ENCODE measurements at places on chromosomes 13 and 19.

DNA sequence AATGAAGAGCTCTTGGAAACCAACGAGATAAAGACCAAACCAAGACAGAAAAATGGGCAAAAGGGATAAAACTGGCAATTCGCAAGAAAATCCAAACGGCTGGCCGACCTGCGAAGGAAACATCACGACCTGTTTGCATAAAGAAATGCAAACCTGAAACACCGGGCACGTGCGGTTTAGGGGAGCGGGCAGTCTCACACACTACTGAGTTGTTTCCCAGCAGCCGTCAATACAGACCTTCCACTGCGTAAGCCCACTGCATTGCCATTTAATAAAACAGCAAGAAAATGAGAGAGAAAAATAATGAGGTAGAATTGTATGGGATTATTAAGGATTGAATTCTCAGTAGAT lies 642 bp upstream of the PEG3 start:
- DNase-seq = no peak

DNA sequence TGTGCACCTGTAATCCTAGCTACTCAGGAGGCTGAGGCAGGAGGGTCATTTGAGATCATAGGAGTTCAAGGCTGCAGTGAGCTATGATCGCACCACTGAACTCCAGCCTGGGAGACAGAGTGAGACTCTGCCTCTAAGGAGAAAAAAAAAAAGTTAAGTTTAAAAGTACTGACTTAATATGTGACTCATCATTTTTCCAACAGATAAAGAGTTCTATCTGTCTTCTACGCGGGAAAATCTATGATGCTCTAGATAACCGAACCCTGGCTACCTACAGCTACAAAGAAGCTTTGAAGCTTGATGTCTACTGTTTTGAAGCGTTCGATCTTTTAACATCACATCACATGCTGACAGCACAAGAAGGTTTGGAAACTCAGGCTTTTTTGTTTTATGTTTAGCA lies 7.2 kb downstream of the CDC16 start:
- DNase-seq = no peak

DNA sequence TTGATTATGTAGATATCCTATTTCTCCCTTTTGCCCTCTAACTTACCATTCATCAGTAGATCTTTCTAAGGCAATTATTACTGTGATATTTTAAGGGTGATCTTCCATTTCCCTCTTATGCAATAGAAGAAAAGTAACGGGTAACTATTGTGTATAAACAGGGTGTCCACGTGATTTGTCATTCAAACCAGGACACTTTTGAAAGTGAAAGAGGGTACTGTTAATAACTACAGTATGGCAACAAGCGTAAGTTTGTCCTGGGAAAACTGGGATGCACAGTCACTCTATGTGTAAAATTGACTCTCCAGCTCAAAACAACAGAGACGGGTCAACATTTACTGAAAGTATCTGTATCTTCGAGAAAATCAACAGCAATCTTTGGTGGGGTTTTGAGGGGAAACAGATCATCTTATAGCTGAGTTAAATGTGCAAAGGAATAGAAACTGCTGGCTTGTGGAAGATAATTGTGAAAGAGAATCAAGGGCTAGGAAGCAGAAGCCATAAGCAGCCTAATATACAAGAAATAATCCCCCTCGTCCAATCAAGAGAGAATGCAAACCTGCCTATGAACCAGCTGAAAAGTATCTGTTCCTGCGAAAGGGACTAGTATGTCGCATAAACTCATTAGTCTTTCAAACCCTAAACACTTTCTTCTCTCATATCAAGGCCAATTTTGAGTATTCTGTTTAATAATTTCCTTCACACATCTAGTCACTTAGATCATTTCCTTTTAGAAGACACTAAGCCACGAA lies 126.7 kb downstream of the FOXO1 start:
- no peak for DNase-seq

DNA sequence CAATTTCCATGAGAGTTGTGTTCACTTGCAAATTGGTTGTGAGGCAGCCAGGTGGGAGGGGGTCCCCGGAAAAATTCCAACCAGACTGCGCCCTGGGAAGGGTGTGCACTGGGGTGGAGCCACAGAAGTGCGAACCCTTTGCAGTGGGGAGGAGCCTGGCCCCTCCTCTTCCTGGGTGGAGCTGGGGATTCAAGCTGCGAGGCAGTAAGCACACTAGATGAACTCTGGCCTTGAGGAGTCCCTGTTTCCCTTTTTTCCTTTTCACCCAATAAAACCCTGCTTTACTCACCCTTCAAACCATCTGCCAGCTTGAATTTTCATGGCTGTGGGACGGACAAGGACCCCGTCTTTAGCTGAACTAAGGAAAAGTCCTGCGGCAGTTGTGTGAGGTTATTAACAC lies 31.0 kb upstream of the MBNL2 start:
- DNase-seq = no peak

DNA sequence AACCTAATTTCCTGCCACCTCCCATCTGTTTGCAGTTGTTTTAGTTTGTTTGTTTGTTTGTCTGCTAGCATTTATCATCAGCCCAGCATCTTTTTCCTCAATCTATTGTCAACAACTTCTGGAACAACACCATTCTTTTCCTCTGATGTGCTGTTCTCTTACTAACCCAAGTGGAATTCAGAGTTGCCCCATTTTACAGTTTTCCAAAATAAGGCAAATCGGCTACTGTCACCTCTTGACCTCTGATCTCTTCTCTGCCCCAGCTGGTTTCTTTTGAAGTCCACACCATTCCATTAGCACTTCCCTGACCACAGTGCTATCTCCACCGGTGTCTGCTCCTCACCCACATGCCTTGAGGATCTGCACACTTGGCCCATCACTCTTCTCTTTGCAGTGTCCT lies 102.4 kb downstream of the EFNB2 start:
- no peak for DNase-seq

GRCh38 chr19:40088299-40089047 lies 2.3 kb downstream of the ZNF780A start:
- DNase-seq = no peak

Data from large intestine (tissue), 12 donors.